ENCODE measurements at places on chromosomes 6 and 20.

- DNase-seq, result no peak
Observed at GRCh38 chr6:79928478-79928998, 18.8 kb downstream of the ELOVL4 start.

GRCh38 chr6:110853754-110854477, 20.7 kb upstream of the AMD1 start:
- DNase-seq, result no peak

DNA sequence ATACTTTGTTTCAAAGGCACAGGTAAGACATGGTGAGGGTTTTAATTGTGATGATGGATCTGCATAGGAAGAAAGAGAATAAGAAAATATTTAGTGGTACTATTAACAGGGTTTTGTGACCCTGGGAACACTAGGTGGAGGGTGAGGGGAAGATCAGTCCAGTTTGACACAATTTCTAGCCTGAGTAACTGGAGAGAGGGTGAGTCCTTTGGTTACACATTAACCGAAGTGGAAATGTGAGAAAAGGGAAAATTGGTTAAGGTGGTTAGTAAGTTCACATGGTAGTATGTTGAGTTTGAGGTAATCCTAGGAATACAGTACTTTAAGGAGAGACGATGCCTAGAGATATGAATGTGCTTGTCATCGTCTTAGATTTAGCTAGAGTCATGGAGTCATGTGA, 54.8 kb upstream of the POU3F2 start:
- DNase-seq, result no peak

DNA sequence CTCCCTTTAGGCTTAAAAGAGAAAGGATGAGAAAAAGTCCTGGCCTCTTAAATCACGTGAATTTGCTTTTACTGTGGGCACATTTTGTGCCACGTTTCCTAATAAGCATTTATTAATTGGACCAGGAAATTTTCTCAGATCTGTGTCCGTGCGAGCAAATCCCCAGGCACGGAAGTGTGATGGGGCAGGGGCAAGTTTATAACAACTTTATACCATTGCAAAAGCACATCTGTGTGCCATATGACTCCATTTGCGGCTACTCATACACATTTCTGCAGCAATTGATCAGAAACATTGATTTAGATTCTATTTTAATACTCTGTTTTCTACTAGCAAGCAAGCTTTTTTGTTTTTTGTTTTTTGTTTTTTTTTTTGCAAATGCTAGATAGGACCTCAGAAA, 373.2 kb downstream of the TAF4 start:
- DNase-seq, result no peak

- no peak for DNase-seq
Observed at GRCh38 chr6:139638179-139638941, 263.9 kb upstream of the CITED2 start.

- DNase-seq, result no peak
Observed at GRCh38 chr6:83119742-83120300, 52.4 kb downstream of the DOP1A start.

- DNase-seq, result no peak
Observed at GRCh38 chr6:75755704-75756103, 6.7 kb downstream of the MYO6 start.

DNA sequence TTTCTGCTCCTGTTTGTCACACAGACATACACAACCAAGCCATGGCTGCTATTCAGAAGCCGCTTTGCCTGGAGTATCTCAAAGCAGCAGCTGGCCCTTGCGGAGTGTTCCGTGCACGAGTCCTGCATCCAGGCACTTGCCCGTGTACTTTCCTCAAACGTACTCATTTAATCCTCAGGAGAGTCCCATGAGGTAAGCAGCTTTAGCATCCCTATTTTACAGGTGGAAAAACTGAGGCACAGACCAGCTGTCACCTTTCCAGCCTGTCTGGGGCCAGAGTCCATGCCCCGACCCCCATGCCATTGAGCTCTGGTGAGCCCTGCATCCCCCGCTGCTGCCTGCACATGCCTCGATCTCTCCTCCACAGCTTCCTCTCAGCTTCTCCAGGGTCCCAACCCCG, 130.0 kb downstream of the ERMARD start:
- DNase-seq, result no peak

GRCh38 chr6:135722679-135723078, 128.8 kb upstream of the PDE7B start:
- DNase-seq, result no peak

DNA sequence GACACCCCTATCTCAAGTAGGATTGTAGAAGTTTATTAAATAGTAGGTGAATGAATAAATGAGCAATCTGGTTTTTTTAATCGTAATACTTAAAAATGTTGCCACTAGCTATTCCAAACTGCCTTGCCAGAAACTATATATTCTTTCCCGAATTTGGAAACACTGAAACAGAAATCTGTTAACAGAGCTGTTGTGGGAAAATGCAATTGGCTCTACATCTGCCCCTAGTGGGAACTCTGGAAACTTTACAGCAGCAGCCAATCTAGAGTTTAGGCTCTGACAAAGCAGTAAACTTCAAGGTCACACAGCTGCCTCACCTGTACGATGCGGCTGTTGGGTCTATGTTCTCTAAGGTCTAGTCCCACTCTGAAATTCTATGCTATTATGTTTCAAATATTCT, 41.7 kb downstream of the SYNE1 start:
- DNase-seq, result no peak

- no peak for DNase-seq
Observed at GRCh38 chr6:167401525-167402194, 76.8 kb downstream of the TTLL2 start.

- no peak for DNase-seq
Observed at GRCh38 chr6:145031962-145032361, 703.4 kb downstream of the EPM2A start.

- no peak for DNase-seq
Observed at GRCh38 chr6:75450903-75451302, 42.7 kb downstream of the FILIP1 start.

DNA sequence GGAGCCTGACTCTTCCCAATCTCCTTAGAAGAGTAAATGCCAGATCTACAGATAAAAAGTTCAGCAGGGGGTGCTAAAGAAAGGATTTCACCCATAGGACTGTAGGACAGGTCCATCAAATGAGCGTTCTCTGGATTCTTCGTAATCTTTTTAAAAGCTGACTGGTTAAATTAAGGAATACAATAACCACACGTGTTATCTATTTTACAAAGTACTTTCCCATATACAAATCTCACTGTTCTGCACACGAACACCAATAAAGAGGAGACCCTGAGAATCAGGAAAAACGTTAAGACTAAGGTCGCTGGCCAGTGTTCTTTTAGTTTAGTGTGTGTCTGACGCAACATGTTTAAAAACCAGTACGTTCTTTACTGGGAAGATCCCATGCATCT, 542 bp downstream of the TUBE1 start:
- DNase-seq, result no peak

- no peak for DNase-seq
Observed at GRCh38 chr20:22492497-22492896, 91.9 kb downstream of the FOXA2 start.

DNA sequence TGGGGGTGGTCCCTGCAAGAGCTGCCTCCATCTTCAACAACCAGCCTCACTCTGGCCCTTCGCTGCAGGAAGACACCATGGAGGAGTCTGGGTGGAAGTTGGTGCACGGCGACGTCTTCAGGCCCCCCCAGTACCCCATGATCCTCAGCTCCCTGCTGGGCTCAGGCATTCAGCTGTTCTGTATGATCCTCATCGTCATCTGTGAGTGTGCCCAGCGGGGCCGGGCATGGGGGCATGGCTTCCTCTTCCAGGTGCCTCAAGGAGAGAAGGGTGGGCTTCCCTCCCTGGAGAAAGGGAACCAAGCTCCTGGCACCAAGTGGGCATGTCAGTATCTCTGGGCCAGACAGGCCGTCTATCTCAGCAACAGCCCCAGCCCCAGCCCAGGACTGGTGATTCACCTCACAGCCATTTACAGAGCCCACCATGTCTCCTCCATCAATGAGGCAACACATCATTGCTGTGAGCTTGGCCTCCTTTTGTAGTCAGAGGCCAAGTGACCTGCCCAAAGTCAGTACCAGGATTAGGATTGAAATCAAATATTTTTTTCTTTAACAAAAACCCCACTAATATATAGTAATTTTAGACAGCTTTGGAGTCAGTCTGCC, 40.2 kb downstream of the TM9SF4 start:
- no peak for DNase-seq

DNA sequence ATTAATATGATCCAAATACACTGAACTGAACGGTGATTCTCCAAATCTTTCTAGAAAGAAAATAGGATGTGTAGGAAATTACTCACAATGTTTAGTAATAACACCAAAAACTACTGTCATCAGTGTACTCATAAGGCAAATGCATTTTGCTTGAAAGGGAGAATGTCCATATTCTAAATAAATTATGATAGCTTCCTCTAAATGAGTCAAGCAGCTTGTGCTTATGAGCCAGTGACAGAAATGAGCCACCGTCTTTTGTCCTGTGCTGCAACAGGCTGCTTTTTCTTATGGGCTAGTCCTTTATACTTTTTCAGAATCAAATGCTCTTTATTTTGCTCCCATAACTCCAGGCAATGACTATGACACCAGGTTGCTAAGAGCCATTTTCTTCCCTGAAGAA, 4.5 kb upstream of the ZNF451 start:
- no peak for DNase-seq

DNA sequence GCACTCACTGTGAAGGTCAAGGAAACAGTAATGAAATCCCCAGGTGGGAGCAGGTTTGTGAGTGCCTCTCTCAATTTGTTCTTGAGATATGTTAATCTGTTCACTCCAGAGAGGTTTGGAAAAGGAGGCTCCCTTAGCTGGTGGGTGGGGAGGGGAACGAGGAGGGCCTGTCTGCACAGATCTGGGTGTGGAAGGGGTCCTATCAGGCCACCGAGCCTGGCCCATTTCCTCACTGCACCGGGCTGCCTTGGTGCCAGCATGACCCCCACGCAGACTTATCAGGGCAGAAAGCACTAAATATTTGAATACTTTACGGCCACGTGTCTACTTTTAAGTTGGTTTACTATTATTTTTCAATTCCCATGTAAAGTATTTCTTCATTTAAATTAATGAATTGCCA, 8.3 kb downstream of the AGPAT4 start:
- no peak for DNase-seq

DNA sequence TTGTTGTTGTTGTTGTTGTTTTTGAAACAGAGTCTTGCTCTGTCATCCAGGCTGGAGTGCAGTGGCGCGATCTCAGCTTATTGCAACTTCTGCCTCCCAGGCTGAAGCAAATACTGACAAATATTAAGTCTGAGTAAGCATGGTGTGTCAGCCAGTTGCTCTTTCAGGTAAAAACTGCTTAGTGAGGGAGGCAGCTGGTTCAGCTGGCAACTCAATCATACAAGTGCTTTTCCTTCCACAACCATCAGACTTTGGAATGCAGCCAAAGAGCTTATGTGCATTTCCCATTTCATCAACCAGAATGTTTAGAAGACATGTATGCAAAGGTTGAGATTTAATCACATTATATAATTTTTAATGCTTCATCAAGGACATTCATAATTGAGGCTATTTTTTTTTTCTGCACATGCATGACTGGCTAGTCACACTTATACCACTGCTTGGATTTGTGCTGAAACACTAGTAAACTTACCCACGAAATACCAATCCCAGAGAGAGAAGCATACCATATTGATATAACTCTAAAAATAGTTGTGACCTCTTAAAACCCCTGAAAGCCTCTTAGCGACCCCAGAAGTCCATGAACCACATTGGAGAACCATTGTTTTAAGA, 56.0 kb downstream of the CLIC5 start:
- no peak for DNase-seq

- no peak for DNase-seq
Observed at GRCh38 chr6:25971187-25971821, 8.7 kb downstream of the TRIM38 start.

- no peak for DNase-seq
Observed at GRCh38 chr20:47453167-47453782, 48.4 kb upstream of the NCOA3 start.

GRCh38 chr6:107386904-107387303, 72.5 kb downstream of the PDSS2 start:
- DNase-seq, result no peak

DNA sequence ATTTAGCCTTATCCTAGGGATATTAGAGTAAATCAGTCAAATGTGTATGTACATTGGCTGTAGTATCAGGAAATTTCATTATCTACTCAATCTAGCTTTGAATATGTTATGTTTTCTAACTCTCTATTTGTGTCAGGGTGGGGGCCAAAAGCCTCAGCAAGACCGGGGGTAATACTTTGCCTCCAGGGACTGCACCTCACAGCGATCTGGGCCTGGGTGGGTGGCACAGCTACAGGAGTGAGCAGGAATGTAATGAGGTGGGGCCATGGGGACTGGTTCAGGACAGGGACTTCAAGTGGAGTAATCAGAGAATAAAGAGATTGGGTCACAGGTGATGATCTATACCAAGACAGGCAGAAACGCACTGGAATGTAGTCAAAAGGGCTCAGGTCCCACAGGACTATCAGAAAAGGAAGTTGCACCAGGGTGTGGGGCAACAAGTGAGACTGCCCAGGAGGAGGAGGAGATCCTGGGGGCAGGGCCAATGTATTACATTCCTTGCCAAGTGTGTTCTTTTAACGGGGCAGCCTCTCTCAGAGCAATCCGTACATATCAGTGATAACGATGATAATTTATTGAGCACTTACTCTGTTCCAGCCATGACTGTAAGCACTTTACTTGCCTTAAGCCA, 54.0 kb downstream of the PIGU start:
- no peak for DNase-seq

DNA sequence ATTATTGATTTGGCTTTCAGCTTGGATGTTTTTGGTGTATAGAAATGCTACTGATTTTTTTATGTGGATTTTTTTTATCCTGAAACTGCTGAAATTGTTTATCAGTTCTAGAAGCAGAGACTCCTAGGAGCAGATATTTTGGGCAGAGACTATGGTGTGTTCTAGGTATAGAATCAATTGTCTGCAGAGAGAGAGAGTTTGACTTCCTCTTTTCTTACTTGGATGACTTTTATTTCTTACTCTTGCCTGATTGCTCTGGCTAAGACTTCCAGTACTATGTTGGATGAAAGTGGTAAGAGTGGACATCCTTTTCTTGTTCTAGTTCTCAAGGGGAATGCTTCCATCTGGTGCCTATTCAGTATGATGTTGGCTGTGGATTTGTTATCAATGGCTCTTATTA, 370.6 kb downstream of the PHF3 start:
- DNase-seq, result no peak

- DNase-seq, result no peak
Observed at GRCh38 chr6:81475646-81476045, 276.8 kb downstream of the TENT5A start.

GRCh38 chr6:8075704-8076103, 11.5 kb upstream of the BLOC1S5 start:
- no peak for DNase-seq

GRCh38 chr20:43800186-43800585, 73.4 kb upstream of the GTSF1L start:
- DNase-seq, result no peak

GRCh38 chr20:21505810-21506530, 7.9 kb downstream of the NKX2-2 start:
- peak; percentile 35 for DNase-seq

GRCh38 chr6:4105980-4106536, 27.1 kb upstream of the FAM217A start:
- no peak for DNase-seq

Data from T-helper 2 cell (primary cell).